ENCODE measurements at places on chromosomes 16 and 17.
A peak's percentile ranks its signal among the peaks of the same experiment; 100 is the strongest.

DNA sequence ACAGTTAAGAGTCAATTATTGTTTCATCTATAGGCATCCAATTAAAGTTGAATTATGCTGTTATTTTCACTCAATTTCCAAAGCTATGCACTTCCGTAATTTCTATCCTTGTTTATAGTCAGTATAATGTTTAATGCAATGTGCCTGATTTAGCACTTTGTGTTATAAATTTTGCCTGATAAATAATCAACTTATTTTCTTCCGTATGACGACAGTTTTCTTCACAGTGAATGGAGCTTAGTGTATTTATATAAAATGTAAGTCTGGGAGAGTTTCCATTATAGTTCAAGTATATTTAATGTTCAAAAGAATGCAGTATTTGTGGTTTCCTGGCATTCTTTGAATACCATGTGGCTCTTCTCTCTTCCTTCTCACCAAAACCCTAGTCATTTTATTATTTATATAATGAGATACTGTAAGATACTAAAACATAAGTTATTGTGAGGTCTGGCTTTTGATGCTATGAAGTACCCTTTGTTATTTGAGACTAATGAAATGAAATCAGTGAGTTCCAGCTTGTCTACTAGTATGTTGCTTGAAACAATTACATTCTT, 240.6 kb downstream of the PRKCA start:
- no peak for DNase-seq

- peak; percentile 98 for DNase-seq
These were observed at the start of gene NME3 for GRCh38 chr16:1771188-1771863. TSS of gene NME3 (minus strand) at chr16:1771543. CDS start at chr16:1771534, 9 bp downstream.

DNA sequence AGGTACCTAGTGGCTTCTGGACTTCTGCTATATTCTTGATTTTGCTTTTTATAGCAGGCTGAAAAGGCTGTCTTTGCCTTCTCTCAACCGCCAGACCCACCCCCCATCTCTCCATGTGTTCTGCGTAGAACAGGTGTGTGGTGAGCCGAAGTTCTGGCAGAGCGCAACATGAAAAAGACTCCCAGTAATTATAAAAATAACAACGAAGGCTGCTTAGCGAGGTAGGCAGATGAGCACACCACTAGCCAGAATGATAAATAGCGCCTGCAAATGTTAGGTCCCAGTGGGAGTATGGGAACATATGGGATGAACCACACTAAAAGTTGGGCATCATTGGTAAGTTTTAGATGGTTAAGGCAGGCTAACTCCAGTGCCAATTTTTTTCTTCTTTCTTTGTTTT, 14.0 kb upstream of the RBFOX1 start:
- DNase-seq, result no peak

GRCh38 chr16:77993111-77993985, 29.0 kb upstream of the CLEC3A start:
- no peak for DNase-seq

DNA sequence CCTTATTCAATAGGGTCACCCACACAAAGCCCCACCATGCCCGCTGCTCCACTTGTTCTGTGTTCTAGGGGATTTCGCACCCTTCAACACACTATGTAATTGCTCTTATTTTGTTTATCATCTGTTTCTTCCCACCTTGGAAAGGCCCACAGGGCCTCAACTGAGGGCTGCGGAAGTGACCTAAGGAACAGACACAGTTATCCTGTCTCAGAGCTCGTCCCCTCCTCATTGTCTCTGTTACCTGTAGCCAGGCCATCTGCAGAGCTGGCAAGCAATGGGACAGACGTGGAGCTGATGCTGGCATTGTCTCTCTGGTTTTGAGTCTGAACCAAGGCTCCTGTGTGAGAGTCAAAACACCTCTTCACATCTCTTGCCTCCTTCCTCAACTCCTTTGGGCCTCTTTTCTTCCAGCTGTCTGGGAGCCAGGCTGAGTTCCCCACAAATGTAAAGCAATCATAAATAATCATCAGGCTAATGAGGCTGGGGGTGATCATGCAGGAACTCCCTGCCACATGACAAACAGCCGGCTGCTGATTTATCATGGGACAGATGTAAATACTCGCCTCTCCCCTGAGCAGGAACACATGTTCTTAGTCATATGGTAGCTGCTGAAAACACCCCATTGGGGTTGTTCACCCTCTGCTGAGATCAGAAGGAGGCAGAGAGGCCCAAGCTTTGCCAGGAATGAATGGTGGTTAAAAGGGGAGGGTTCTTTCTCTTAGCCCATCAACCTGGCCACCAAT, 71.9 kb downstream of the AXIN2 start:
- no peak for DNase-seq

DNA sequence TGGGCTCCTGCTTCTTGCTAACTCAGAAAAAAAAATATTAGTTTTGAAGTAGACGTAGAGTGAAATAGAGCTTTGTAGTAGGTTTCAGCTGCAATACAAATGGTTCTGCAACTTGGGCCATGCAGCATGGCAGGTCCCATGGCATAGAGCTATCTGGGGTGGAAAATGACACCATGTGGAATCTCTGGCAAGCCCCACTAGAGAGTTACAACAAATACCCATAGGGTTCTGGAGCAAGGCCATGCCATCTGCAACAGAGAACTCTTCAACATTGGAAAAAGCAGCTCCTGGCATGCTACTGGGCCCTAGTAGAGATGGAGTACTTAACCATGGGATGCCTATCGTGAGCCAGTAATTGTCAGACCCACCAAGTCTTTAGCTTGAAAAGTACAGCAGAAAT, 25.3 kb upstream of the RBBP6 start:
- no peak for DNase-seq

GRCh38 chr17:78977997-78978973, 1.4 kb downstream of the LGALS3BP start:
- DNase-seq, result no peak

DNA sequence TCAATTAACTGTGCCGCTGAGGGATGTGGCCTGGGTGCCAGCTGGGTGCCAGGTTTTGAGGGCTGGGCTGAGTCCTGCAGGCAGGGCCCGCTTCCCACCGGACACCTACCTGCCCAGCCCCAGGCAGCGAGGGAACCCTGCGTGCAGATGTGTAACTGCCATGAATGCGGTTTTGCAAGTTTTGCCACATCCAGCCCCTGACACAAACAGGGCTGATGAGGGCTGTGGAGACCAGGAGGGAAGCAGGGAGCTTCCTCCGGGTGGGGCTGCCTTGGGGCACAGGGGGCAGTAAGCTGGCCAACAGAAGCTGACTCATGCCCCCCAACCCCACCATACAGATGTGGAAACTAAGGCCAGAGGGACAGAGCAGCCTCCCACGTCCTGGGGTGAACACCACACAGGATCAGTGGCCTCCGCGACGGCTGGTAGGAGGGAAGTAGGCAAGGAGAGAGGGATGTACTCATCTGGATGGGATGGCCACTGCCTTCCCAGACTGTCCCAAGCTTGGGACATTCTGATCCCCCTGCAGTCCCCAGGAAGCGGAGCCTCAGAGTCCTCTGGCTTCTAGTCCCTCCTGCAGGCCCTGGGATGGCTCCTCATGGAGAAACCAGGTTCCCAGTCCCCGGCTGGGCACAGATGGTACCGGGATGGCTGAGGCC, 1.6 kb downstream of the UBALD1 start:
- no peak for DNase-seq

- DNase-seq, result peak; percentile 62
These were observed 51.6 kb downstream of the ACTG1 start for GRCh38 chr17:81460856-81461460.

DNA sequence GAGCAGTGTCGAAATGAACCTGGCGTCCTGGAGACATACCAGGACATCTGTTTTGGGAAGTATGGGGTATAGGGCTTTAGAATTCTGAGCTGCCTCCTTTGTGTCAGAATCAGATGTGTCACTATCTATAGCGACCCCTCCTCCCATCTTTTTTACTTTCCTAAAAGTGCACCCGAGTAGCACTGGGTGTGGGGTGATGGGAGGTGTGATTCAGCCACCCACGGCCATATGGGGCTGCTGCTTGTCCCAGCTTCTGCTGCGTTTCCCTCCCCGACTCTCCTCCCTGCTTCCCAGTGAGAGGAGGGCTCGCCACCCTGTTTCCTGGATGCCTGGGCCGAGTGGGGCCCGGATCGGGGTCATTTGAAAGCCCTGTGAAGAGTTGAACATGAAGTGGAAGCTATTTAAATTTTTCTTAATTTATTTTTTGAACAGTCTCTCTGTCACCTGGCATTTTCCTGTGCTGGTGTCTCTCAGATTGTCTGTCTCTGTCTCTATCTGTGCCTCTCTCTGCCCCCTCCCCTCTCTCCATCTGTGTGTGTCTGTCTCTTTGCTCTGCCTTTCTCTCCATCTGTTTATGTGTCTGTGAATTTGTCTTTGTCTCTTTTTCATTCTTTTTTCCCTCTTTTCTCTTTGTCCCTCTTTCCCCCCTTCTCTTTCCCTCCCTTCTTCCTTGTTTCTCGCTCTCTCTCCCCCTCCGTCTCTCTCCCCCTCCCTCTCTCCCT, 638.8 kb upstream of the EEF2KMT start:
- no peak for DNase-seq

GRCh38 chr17:49343273-49343672, 18.8 kb downstream of the ZNF652 start:
- no peak for DNase-seq

DNA sequence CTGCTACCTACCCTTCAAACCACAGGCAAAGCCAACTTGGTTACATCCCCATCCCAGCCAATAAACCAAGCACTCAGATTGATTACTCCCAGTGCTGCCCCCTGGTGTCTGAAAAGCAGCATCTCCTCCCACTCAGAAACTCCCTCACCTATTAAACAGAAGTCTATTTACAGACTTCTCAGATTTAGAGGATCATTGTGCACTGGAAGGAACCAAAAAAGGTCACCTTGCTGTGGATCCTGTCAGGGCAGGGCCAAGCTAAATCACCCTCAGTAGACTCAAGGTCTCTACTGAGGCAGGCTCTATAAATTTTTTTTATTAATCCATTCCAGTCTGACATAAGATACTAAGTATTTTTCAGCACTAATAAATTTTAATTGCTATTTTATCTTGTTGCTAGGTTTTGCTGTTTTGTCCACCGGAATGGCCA, 17.6 kb downstream of the HIGD1B start:
- no peak for DNase-seq

DNA sequence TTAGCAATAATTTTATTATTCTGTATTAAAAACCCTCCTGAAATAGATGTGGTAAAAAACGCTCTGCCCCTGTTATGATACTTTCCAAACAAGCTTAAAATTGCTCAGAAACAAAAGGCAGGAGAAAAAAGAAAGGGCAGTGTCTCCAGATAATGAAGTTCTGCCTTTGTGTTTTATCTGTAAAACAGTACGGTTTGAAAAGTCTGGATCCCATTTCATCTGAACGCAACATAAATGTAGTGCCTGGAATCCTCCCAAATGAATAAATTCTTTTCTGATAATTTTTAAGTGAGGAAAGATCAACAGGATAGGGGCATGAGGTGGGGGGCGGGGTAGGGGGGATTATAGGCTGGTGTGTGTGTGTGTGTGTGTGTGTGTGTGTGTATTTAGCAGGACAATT, 87.5 kb upstream of the SOX9 start:
- DNase-seq, result no peak

DNA sequence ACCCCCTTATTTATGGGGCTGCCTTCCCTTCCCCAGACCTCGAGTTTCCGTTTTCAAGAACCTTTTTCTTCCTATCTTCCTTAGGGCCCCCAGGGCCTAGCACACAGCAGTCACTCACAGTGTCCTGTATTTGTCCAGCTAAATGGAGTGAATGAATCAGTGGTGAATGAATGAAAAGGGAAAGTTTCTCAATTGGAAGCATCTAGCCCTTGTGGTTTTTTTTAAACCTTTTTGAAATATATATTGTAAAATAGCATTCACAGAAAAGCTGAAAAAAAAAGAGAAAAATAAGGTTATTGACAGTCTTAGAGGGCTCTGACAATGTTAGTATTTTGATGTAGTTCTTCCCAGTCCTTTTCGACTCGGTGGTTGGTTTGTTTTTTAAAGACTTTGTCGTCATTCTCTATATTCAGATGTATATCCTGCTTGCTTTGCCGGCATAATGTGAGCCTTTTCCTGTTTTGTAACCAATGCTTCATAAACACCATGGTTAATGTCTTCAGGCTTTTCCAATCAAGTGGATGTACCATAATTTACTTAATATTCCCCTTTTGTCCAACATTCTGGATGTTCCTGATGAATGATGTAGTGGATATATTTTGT, 45.3 kb downstream of the RAI1 start:
- DNase-seq, result no peak

DNA sequence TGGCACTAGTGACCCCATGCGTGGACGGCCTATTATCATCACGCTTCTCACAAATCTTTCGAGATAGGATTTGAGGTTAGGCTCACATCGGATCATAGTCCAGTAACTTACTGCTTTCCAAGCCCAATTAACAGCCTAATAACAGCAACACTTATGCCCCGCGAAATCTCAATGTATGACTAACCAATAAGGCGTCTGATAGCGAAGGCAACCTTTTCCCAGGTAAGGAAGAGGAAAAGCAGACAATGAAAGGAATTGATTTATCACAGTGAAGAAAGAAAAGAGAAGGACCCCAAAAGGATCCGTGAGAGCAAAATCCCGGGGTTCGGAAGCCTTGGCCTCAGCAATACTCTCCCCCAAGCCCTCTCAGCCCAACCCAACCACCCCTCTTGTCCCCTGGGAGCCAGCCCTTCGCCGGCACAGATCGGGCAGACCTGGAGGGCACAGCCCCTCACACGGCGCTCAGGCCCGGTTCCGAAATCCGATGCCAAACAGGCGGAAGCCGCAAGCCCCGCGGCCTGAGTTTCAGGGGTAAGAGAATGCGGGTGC, 534 bp downstream of the GPATCH8 start:
- DNase-seq, result peak; percentile 82

DNA sequence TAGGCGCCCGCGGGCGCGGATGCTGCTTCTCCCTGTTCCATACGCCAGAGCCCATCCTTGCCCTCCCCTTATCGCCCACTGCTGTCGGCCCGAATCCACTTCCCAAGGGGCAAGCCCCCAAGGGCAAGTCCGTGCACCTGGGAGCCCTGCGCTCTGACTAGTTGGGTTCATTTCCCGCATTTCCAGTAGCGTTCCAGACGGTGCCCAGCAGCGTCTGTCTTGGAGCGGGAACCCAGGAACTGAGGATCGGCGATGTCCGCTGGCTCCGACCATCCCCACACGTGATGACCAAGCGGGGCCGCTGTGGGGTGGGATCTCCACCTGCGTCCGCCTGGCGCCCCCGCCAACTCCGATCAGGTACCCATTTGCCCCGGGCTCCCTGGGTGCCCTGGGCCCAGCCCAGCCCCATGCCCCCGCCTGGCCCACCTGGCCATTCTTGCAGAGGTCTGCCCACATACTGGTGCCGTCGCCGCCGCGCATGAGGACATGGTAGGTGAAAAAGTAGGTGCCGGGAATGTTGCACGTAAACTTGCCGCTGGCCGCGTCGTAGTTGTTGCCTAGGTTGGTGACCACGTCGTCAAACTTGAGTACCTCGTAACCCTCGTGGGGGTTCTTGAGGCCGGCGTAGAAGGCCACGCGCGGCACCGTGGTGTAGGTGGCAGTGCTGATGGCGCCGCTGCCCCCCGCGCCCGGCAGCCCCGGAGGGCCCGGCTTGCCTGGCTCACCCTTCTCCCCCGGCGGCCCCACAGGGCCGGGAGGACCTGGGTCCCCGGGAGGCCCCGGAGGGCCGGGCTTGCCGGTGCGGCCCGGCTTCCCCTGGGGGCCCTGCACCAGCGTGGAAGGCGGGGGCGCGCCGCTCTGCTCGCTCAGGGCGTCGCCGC, 837 bp downstream of the C1QL1 start:
- DNase-seq, result no peak

Measured in upper lobe of left lung (tissue), 6 donors.